ENCODE measurements at places on chromosomes 7 and 10.
A peak's percentile ranks its signal among the peaks of the same experiment; 100 is the strongest.

DNA sequence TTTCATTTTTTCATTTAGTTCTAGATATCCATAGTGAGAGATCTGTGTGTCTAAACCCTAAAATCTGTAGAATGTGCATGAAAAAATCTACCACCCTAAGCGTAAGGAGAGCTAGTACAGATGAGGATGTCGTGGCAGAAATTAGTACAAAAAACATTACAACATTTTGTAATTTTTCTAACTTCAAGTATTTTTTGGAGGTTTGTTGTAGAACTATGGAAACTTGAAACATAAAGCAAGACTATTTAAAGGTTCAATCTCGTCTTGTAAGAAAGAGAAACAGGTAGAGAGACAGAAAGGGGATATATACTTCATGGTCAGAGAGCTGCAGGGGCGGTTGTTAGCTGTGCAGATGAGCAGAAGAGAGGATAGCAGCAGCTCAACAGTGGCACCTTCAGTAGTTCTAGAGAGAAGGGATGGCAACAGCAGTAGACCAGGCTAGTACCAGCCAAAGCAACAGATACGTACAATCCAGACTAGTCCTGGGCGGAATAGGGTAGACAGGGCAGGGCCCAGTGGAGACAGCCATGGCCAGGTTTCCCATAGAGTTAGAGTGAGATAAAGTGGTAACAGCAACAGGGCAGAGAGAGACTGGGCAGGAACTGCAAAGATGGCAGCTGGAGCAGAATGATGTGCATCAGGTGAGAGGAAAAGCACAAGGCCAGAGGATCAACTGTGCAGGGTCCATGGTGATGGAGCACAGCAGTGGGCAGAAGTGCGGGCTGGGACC is 145.2 kb downstream of the FRMD4A start:
- no peaks in the 10 kb centered on the region for H3K4me1 ChIP-seq
- H3K4me3 ChIP-seq = no peak overlapping the region
- no peak overlapping the region for H3K27ac ChIP-seq
- no peaks in the 10 kb centered on the region for H3K36me3 ChIP-seq
- peak; percentile 6 for DNase-seq

GRCh38 chr7:9835199-9835598 is 1138.5 kb upstream of the PHF14 start:
- H3K27me3 ChIP-seq = no peaks in the 10 kb centered on the region
- no peaks in the 10 kb centered on the region for H3K4me1 ChIP-seq
- no peaks in the 10 kb centered on the region for H3K36me3 ChIP-seq
- H3K4me3 ChIP-seq = no peak overlapping the region
- no peak overlapping the region for H3K27ac ChIP-seq

GRCh38 chr7:129298268-129298893 is 73.6 kb downstream of the AHCYL2 start:
- H3K4me3 ChIP-seq = no peak overlapping the region
- H3K36me3 ChIP-seq = no peaks in the 10 kb centered on the region
- peak; percentile 57 for DNase-seq
- no peaks in the 10 kb centered on the region for H3K4me1 ChIP-seq

DNA sequence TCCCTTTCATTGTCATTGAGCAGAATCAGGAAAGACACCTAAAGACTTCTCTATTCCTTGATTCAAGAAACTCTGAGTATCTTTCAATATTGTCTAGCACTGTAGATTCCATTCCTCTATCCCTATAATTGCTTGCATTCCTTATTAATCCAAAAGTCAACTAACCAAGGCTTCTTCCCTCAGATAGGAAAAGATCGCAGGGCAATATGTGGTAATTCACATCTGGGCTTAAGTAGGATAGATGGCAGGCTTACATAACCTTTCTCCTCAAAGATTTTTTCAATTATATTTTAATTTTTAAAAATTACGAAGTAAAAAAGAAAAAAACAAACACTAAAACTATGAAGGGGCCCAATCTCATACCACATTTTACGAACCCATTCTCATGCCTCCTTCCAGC is 7.1 kb upstream of the ARHGAP21 start:
- H3K27me3 ChIP-seq = no peaks in the 10 kb centered on the region
- no peaks in the 10 kb centered on the region for H3K4me1 ChIP-seq
- H3K27ac ChIP-seq = no peak overlapping the region
- no peak for DNase-seq

GRCh38 chr10:25565570-25565969 is 368.5 kb upstream of the MYO3A start:
- no peak overlapping the region for H3K27ac ChIP-seq
- H3K27me3 ChIP-seq = no peaks in the 10 kb centered on the region
- DNase-seq = no peak
- no peaks in the 10 kb centered on the region for H3K36me3 ChIP-seq
- H3K4me1 ChIP-seq = no peaks in the 10 kb centered on the region

DNA sequence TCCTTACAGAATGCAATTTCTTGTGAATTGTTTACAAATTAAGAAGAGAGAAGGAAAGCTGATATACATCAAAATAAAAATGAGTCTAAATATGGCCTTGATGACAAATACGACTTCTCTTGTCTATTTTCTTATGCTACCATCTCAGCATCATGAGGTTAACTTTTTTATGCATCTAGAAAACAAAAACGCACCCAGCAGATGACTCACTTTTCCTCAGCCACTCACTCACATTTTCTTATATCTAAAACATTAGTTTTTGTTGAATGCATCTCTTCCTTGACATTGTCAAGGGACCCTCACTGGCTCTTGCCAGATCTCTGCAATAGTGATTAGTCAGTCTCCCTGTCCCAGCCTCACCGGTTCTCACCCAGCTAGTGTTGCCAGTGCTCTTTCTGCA is 256.4 kb upstream of the SLC26A5 start:
- H3K27me3 ChIP-seq = no peaks in the 10 kb centered on the region
- no peak overlapping the region for H3K4me3 ChIP-seq
- H3K4me1 ChIP-seq = no peaks in the 10 kb centered on the region
- H3K27ac ChIP-seq = no peak overlapping the region
- no peaks in the 10 kb centered on the region for H3K36me3 ChIP-seq
- DNase-seq = no peak

DNA sequence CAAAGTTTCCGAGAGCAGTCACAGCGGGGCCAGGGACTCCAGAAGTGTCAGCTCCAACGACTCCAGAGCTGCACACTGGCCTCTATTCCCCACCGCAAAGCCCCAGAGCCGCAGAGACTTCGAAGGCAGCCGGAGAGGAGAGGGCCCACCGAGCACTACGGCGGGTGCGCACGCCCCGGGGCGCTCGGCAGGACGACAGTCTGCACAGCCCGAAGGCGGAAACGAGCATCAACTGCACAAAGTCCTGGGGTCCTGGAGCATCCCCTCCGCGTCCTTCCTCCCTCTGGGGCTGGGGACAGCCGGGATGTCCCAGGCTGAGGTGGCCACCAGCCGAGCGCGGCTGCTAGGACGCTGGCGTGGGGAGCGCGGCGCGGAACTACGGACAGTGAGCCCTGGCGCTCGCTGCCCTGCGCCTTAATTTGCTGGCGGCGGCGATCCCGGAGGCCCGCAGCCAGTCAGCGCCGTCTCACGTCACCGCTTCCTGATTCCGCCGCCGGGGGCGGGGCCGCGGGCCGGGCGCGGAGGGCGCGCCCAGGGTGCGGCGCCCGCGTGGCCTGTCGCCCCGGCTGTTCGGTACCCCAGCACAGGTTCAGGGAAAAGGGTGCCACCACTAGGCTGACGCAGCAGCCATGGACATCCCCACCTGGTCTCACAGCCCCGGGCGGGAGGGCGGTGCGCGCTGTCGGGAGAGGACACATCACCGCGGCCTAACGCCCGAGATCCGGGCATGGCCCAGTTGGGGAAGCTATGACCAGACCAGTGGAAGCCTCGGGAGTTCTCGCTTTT is at the start of gene TBX20:
TSS of gene TBX20 (minus strand) at position 391 of the 786 bp plus-strand sequence. CDS start 480 bp downstream, outside the sequence.
- no peak within 1 kb of the TSS for H3K4me3 ChIP-seq
- H3K27me3 ChIP-seq = peaks cover 97% of the 10 kb centered on the region
- no peaks in the 10 kb centered on the region for H3K36me3 ChIP-seq
- DNase-seq = peak; percentile 39
- H3K27ac ChIP-seq = no peak within 1 kb of the TSS
- H3K4me1 ChIP-seq = peaks cover 19% of the 10 kb centered on the region

GRCh38 chr10:25059990-25060389 is 43.6 kb downstream of the THNSL1 start:
- no peaks in the 10 kb centered on the region for H3K36me3 ChIP-seq
- no peak overlapping the region for H3K4me3 ChIP-seq
- DNase-seq = peak; percentile 90
- no peaks in the 10 kb centered on the region for H3K27me3 ChIP-seq
- H3K4me1 ChIP-seq = no peaks in the 10 kb centered on the region

- H3K4me1 ChIP-seq = peaks cover 2% of the 10 kb centered on the region
- H3K27ac ChIP-seq = no peak overlapping the region
- no peaks in the 10 kb centered on the region for H3K36me3 ChIP-seq
- DNase-seq = no peak
- no peak overlapping the region for H3K4me3 ChIP-seq
Measured at GRCh38 chr10:87691506-87692070, 31.9 kb downstream of the PAPSS2 start.

- H3K27me3 ChIP-seq = no peaks in the 10 kb centered on the region
- no peaks in the 10 kb centered on the region for H3K4me1 ChIP-seq
- H3K36me3 ChIP-seq = no peaks in the 10 kb centered on the region
- no peak overlapping the region for H3K27ac ChIP-seq
Measured at GRCh38 chr7:141053626-141054025, 20.2 kb upstream of the TMEM178B start.

- no peaks in the 10 kb centered on the region for H3K27me3 ChIP-seq
- H3K36me3 ChIP-seq = no peaks in the 10 kb centered on the region
- no peaks in the 10 kb centered on the region for H3K4me1 ChIP-seq
- no peak overlapping the region for H3K27ac ChIP-seq
Measured at GRCh38 chr7:40658729-40659128, 523.9 kb downstream of the SUGCT start.

GRCh38 chr10:62214364-62214874 is 54.2 kb downstream of the RTKN2 start:
- no peaks in the 10 kb centered on the region for H3K4me1 ChIP-seq
- H3K36me3 ChIP-seq = no peaks in the 10 kb centered on the region
- H3K27me3 ChIP-seq = no peaks in the 10 kb centered on the region
- H3K4me3 ChIP-seq = no peak overlapping the region

- H3K27me3 ChIP-seq = no peaks in the 10 kb centered on the region
- no peak overlapping the region for H3K27ac ChIP-seq
- no peak overlapping the region for H3K4me3 ChIP-seq
- H3K4me1 ChIP-seq = no peaks in the 10 kb centered on the region
Measured at GRCh38 chr7:87920578-87920977, 13.5 kb upstream of the ADAM22 start.

- H3K4me1 ChIP-seq = peaks cover 6% of the 10 kb centered on the region
- no peak overlapping the region for H3K27ac ChIP-seq
- no peak overlapping the region for H3K4me3 ChIP-seq
- no peak for DNase-seq
- no peaks in the 10 kb centered on the region for H3K27me3 ChIP-seq
Measured at GRCh38 chr7:44079331-44080021, 2.9 kb downstream of the POLM start.

DNA sequence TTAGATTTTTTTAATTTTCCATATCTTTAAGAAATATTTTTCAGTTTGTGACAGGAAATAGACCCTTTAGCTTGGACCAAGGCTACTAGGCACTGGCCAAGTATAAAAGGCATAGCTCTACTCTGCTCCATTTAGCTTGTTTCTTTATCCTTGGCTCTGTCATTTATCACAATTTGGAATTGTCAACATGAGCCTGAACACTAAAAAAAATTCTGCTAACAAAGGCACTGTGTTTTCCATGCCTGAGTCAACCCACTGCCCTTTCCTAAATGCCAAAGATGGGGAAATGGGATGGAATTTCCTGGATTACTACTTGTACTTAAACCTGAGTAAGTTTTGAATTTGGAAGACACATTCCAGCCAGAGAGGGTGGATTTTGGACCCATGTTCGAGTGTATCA is 128.4 kb downstream of the NSUN6 start:
- no peaks in the 10 kb centered on the region for H3K27me3 ChIP-seq
- H3K4me3 ChIP-seq = no peak overlapping the region
- H3K36me3 ChIP-seq = peaks cover 4% of the 10 kb centered on the region
- H3K4me1 ChIP-seq = no peaks in the 10 kb centered on the region
- no peak overlapping the region for H3K27ac ChIP-seq

DNA sequence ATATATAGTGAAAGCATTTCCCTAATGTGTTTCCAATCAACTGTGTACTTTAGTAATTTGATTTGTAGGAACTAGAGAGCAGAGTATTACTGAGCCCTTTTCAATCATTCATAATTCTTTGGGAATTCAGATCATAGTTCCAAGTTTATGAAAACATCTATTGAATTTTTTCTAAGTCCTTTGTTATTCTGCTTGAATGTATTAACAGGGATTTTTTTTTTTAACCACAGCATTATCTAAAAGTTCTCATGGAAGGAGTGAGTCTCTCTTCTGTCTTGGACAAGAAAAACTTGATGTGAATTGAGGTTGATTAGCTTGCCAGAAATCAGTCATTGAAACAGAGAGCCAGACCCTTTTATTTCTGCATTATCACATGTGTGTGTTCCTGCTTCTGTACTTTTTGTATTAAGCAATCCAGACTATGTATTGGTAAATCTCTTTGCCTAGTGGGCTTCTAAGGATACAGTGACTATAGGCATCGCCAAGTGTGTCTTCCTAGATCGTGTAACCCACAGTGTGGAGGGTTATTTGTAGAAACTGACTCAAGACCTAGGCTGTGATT is 59.9 kb downstream of the BMPER start:
- H3K36me3 ChIP-seq = no peaks in the 10 kb centered on the region
- no peak for DNase-seq
- H3K27ac ChIP-seq = no peak overlapping the region
- H3K4me1 ChIP-seq = no peaks in the 10 kb centered on the region

DNA sequence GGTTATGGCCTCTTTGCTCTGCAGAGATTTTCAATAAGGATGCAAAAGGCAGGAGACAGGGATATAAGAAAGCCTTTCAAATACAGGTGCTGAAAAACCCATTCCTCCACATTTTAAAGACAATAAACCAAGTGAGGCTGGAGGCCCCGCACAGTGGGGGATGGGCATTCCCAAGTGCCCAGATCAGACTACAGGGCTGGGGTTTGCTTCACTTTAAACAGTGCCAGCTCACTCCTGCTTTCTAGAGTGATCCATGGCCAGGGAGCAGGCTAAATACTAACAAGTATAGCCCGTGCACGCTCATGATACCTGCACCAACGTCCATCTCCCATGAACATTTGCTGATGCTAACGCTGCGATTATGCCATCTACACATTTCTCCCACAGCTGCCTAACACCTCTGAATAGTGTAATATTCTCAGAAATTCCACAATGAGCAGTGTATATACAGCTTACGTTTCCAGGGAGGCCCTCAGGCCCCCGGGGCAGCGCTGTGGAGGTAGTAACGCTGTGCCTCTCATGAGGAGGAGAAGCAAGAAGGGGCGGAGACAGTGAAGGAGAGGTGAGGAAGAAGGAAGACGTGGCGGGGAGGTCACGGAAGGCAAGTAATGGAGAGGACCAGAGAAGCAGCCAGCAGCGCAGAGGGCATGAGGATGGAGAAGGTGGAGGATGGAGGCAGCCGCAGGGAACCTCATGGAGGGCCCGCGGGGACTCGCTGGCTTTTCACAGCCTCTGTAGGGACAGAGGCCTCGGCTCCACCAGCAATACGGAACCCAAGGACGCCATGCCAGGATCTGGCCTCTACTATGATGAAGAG is 141.7 kb downstream of the USP6NL start:
- H3K4me3 ChIP-seq = no peak overlapping the region
- no peaks in the 10 kb centered on the region for H3K36me3 ChIP-seq
- H3K27ac ChIP-seq = no peak overlapping the region
- no peak for DNase-seq

GRCh38 chr10:70925377-70926225 is 37.2 kb upstream of the PCBD1 start:
- peaks cover 6% of the 10 kb centered on the region for H3K27me3 ChIP-seq
- H3K4me3 ChIP-seq = no peak overlapping the region
- peak; percentile 15 for DNase-seq
- no peak overlapping the region for H3K27ac ChIP-seq
- H3K4me1 ChIP-seq = peaks cover 11% of the 10 kb centered on the region

GRCh38 chr7:32941681-32942414 is 15.4 kb upstream of the FKBP9 start:
- DNase-seq = peak; percentile 23
- H3K36me3 ChIP-seq = no peaks in the 10 kb centered on the region
- peak overlapping the region; percentile 56 for H3K27ac ChIP-seq
- no peaks in the 10 kb centered on the region for H3K4me1 ChIP-seq
- peak overlapping the region; percentile 63 for H3K4me3 ChIP-seq
- no peaks in the 10 kb centered on the region for H3K27me3 ChIP-seq

Measured in small intestine (tissue), 16 donors.